ENCODE measurements at places on chromosomes 1 and 21.

GRCh38 chr1:99315305-99315704 is 51.0 kb downstream of the PLPPR4 start:
- no peaks in the 10 kb centered on the region for H3K36me3 ChIP-seq
- no peak for DNase-seq
- no peak overlapping the region for H3K4me3 ChIP-seq
- no peaks in the 10 kb centered on the region for H3K27me3 ChIP-seq

- H3K27ac ChIP-seq = peak overlapping the region; percentile 91
- H3K4me1 ChIP-seq = peaks cover 17% of the 10 kb centered on the region
- no peak for DNase-seq
- no peaks in the 10 kb centered on the region for H3K36me3 ChIP-seq
- no peaks in the 10 kb centered on the region for H3K27me3 ChIP-seq
- peak overlapping the region; percentile 62 for H3K4me3 ChIP-seq
Measured at GRCh38 chr1:26693599-26694572, 1.9 kb upstream of the ARID1A start.

- no peak overlapping the region for H3K4me3 ChIP-seq
- H3K27me3 ChIP-seq = no peaks in the 10 kb centered on the region
- no peaks in the 10 kb centered on the region for H3K4me1 ChIP-seq
- H3K27ac ChIP-seq = no peak overlapping the region
Measured at GRCh38 chr1:7322912-7323311, 448.2 kb upstream of the VAMP3 start.

- no peak for DNase-seq
- H3K27ac ChIP-seq = peak overlapping the region; percentile 61
- H3K4me1 ChIP-seq = peaks cover 66% of the 10 kb centered on the region
- H3K4me3 ChIP-seq = peak overlapping the region; percentile 10
Measured at GRCh38 chr1:110647254-110647891, 27.4 kb downstream of the KCNA3 start.

GRCh38 chr1:23953020-23953419 is 6.6 kb upstream of the PNRC2 start:
- H3K4me1 ChIP-seq = no peaks in the 10 kb centered on the region
- no peaks in the 10 kb centered on the region for H3K27me3 ChIP-seq
- H3K36me3 ChIP-seq = no peaks in the 10 kb centered on the region
- H3K4me3 ChIP-seq = no peak overlapping the region
- DNase-seq = no peak

GRCh38 chr1:152145769-152146168 is 13.3 kb downstream of the RPTN start:
- no peak for DNase-seq
- H3K36me3 ChIP-seq = no peaks in the 10 kb centered on the region
- H3K27ac ChIP-seq = no peak overlapping the region
- H3K4me3 ChIP-seq = no peak overlapping the region
- H3K4me1 ChIP-seq = no peaks in the 10 kb centered on the region

DNA sequence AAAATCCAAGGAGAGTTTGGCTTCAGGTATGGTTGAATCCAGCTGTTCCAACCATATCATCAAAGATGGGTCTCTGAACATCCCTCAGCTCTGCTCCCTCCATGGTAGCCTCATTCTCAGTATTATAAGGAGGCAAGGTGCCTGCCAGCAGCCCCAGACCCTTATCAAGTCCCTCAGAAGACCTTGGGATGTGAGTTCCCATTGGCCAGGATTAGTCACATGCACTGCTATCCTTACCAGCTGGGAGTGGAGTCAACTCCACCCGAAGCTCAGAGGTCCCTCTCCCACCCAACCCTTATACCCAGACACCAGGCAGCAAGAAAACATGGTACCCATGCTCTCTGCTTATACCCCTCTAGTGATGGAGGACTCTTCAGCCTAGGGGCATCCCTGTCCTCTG is 153.7 kb upstream of the ZBTB40 start:
- no peak for DNase-seq
- H3K27me3 ChIP-seq = peaks cover 3% of the 10 kb centered on the region
- H3K4me3 ChIP-seq = no peak overlapping the region
- no peak overlapping the region for H3K27ac ChIP-seq

- no peaks in the 10 kb centered on the region for H3K4me1 ChIP-seq
- no peak overlapping the region for H3K4me3 ChIP-seq
- peaks cover 67% of the 10 kb centered on the region for H3K36me3 ChIP-seq
- no peak for DNase-seq
- H3K27ac ChIP-seq = no peak overlapping the region
Measured at GRCh38 chr21:43676391-43676790, 17.0 kb downstream of the RRP1B start.

DNA sequence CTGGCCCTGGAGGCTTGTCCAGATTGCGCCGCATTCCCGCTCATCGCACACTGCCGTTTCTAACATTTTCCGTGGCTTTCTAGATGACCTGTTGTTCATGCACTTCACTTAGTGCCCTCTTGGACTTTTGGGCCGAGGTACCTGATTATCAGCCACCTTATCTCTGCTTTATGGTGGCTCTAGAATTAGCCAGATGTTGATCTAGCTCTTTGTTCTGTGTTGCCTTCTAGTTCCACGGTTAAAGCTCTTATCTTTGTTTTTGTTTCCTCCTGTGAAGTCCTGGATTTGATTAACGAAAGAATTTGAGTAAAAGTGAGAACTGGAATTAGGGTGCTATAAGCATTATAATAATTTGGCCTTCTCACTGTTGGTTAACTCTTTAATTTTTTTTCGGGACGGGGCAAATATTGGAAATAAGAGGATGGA is 945 bp downstream of the RNPEP start:
- no peaks in the 10 kb centered on the region for H3K27me3 ChIP-seq
- peaks cover 5% of the 10 kb centered on the region for H3K4me1 ChIP-seq
- no peak for DNase-seq
- peak overlapping the region; percentile 74 for H3K4me3 ChIP-seq
- peak overlapping the region; percentile 70 for H3K27ac ChIP-seq
- no peaks in the 10 kb centered on the region for H3K36me3 ChIP-seq

DNA sequence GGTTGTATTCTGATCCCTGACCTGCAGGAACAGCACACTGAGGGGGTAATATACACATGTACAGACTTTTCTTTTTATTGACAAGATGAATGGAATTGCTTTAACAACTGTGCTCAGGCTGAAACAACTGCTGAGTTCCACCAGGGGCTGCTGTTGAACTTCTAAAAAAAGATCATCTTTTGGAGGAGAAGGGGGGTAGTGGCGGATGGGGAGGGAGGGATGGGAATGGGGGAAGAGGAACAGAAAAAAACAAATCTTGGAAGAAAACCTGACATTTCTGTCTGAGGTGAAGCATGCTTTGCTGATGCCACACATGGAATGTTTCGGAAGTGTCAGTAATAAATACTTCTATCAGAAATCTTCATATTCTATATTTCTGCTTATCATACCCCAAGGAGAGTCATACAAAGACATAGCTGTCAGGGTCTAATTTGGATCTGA is 75.0 kb downstream of the RWDD3 start:
- H3K4me3 ChIP-seq = no peak overlapping the region
- H3K4me1 ChIP-seq = no peaks in the 10 kb centered on the region
- no peaks in the 10 kb centered on the region for H3K27me3 ChIP-seq
- no peaks in the 10 kb centered on the region for H3K36me3 ChIP-seq
- no peak overlapping the region for H3K27ac ChIP-seq

DNA sequence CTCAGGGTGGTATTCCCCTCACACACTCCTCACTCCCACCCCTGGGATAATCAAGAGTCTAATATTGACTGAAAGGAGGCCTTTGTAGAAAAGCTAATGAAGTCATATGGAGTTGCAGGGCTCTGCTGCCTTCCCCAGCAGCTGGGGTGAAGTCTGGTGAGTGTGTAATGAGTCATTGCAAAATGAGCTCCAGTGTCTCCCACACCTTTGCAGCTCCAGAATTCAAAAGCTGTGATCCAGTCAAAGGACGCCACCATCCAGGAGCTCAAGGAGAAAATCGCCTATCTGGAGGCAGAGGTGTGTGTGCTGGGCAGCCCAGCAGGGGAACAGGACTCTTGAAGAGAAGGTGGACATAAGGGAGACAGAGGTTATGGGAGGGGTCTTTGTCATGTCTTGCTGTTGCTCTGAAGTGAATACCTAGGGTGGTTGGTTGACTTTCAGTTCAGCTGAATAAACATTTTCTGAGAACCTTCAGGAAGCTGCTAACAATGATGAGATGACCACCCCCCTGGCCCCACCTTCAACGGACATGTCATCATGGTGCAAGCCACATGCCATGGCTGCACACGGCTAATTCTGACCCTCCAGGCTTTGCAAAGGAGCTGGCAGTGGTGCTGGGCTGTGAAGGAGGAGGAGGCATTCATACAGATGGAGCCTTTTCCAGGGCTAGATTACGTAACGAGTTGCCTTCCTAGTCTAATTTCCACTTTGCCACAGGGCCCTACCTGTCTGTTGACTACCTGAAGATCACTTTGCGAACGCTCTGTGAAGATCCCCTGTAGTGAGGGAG is 32.2 kb upstream of the SNX27 start:
- no peaks in the 10 kb centered on the region for H3K27me3 ChIP-seq
- no peak overlapping the region for H3K4me3 ChIP-seq
- H3K4me1 ChIP-seq = no peaks in the 10 kb centered on the region
- DNase-seq = no peak
- no peak overlapping the region for H3K27ac ChIP-seq

DNA sequence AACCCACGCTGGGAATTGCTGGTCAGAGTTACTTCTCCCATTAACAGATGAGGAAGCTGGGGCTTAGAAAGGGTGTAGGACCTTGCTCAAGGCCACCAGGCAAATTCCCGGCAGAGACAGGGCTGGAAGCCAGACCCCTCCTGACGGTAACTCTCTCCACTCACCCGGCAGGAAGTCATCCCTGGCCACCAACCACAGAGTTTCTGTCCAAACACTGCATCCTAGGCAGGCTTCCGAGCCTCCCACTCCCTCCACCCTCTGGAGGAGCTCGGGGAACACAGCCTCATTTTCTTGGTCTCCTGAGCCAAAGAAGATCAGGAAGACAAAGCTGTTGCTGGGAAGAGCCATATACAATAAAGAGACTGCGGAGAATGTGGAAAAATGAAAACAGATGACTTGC is 25.0 kb upstream of the ZNF436 start:
- no peaks in the 10 kb centered on the region for H3K4me1 ChIP-seq
- H3K4me3 ChIP-seq = no peak overlapping the region
- no peak overlapping the region for H3K27ac ChIP-seq
- no peaks in the 10 kb centered on the region for H3K36me3 ChIP-seq
- no peaks in the 10 kb centered on the region for H3K27me3 ChIP-seq
- DNase-seq = no peak

- H3K27ac ChIP-seq = no peak overlapping the region
- H3K4me1 ChIP-seq = peaks cover 6% of the 10 kb centered on the region
- no peak overlapping the region for H3K4me3 ChIP-seq
- no peaks in the 10 kb centered on the region for H3K27me3 ChIP-seq
- H3K36me3 ChIP-seq = no peaks in the 10 kb centered on the region
- DNase-seq = no peak
Measured at GRCh38 chr21:45470087-45470515, 65.1 kb downstream of the COL18A1 start.

DNA sequence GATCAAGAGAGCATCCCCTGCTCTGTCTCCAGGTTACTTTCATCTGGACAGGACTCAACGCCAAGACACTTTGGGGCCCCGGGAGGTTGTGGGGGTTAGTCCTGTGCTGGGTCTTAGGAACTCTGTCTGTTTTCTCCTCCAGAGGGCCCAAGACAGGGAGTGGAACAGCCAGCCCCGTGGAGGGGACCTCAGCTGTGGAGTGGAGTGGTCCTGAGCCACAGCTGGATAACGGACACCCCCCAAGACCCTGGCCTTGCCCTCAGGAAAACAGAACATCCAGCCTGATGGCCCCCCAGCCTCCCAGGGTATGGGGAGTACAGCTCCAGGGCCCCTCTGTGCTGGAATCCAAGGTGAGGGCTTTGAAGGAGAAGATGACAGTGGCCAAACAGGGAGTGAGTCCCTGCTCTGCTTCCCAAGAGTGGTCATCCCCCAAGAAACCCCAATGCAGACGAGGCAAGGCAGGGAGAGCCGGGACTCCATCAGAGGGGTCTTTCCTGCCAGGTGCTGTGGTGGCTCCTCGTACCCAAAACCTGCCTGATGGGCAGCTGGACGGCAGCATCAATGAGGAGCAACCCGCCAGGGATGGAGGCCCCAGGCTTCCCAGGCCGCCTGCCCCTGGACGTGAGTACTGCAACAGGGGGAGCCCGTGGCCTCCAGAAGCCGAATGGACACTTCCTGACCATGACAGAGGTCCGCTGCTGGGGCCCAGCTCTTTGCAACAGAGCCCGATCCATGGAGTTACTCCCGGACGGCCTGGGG is 3.5 kb downstream of the KIAA1614 start:
- peaks cover 3% of the 10 kb centered on the region for H3K27me3 ChIP-seq
- no peaks in the 10 kb centered on the region for H3K36me3 ChIP-seq
- peaks cover 6% of the 10 kb centered on the region for H3K4me1 ChIP-seq
- no peak overlapping the region for H3K4me3 ChIP-seq

DNA sequence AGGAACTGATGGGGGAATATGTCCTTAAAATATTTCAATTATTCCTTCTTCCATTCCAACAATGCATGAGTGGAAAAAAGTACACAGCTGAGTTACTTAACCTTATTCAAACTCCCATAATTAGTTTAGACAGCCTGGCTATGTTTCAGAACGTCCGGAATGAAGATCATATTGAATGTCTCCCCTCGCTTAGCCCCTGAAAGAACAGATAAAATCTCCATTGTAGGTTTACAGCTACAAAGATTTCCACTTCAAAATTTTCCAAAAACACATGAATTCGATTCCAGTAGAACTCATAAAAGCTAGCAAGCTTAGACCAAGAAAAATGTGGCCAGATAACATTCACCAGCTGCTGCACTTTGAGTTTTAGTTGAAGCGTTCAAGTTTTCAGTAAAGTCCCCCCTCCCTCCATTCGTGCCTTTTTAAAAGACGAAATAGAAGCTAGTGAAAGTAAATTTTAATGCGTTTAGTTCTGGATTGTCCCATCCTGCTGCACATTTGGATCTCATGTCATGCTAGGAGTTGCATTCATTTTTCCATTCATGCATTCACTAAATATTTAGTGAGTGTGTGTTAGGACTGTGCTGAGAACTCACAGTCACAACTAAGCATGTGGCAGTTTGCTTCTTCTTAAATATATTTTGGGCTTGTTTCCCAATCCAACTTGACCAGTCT is 29.4 kb upstream of the SSX2IP start:
- DNase-seq = no peak
- no peaks in the 10 kb centered on the region for H3K36me3 ChIP-seq
- no peaks in the 10 kb centered on the region for H3K27me3 ChIP-seq
- H3K27ac ChIP-seq = no peak overlapping the region

- no peak for DNase-seq
- H3K4me3 ChIP-seq = no peak overlapping the region
- H3K27me3 ChIP-seq = no peaks in the 10 kb centered on the region
Measured at GRCh38 chr21:37742532-37742931, 173.7 kb downstream of the KCNJ6 start.

- no peak overlapping the region for H3K4me3 ChIP-seq
- H3K4me1 ChIP-seq = peaks cover 63% of the 10 kb centered on the region
- DNase-seq = no peak
Measured at GRCh38 chr1:167477986-167478385, 40.3 kb downstream of the CD247 start.

GRCh38 chr1:154453161-154453560 is 48.0 kb downstream of the IL6R start:
- no peak for DNase-seq
- peaks cover 65% of the 10 kb centered on the region for H3K36me3 ChIP-seq
- H3K27ac ChIP-seq = no peak overlapping the region
- H3K4me1 ChIP-seq = no peaks in the 10 kb centered on the region

Data from effector memory CD4-positive, alpha-beta T cell (primary cell).